Breast epithelium (tissue), 4 donors: ENCODE measurements at places on chromosomes 12 and 14.

- no peak overlapping the region for H3K4me3 ChIP-seq
- H3K4me1 ChIP-seq, result no peaks in the 10 kb centered on the region
- no peaks in the 10 kb centered on the region for H3K36me3 ChIP-seq
- H3K27me3 ChIP-seq, result no peaks in the 10 kb centered on the region
- no peak for DNase-seq
Observed at GRCh38 chr12:127690161-127690560, 576.8 kb upstream of the TMEM132C start.

DNA sequence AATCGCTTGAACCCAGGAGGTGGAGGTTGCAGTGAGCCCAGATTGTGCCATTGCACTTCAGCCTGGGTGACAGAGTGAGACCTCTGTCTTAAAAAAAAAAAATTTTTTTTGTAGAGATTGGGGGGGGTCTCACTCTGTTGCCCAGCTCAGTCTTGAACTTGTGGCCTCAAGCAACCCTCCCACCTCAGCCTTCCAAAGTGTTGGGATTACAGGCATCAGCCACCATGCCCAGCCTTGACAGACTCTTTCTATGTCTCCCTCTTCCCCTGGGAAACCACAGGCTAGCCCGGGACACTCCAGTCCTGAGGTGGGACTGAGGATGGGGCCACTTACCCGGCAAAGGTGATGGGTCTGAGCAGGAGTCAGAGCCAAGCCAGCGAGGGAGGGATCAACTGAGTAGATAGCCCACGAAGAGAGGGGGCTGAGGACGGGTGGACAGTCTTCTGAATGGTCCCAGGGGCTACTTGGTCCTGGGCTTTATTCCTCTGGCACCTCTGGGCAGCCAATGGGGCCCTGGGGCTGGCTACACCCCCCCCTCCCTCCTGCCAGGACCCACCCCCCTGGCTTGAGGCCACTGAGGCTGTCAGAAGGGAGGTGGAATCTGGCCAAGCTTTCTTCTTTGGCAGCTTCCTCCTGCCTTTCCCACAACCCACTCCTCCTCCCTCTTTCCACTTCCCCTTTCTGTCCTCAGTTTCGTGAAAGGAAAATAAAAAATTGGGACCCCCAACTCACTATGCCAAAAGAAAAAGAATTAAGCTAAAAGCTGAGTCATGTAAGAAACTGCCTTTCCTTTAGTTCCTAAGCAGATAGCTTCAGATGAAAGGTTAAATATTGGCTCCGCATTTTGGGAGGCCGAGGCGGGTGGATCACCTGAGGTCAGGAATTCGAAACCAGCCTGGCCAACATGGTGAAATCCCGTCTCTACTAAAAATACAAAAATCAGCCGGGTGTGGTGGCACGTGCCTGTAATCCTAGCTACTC lies at the start of gene SDS:
Gene SDS, minus strand, starts transcription at position 453 of the 981 bp plus-strand sequence. CDS start 4,179 bp downstream, outside the sequence.
- no peaks in the 10 kb centered on the region for H3K27me3 ChIP-seq
- peak within 1 kb of the TSS; percentile 12 for H3K4me3 ChIP-seq
- H3K27ac ChIP-seq, result no peak within 1 kb of the TSS
- H3K36me3 ChIP-seq, result no peaks in the 10 kb centered on the region
- H3K4me1 ChIP-seq, result no peaks in the 10 kb centered on the region

GRCh38 chr12:49667325-49668090 lies 39.7 kb downstream of the FMNL3 start:
- H3K27ac ChIP-seq, result no peak overlapping the region
- no peaks in the 10 kb centered on the region for H3K27me3 ChIP-seq
- H3K36me3 ChIP-seq, result no peaks in the 10 kb centered on the region

- H3K27me3 ChIP-seq, result no peaks in the 10 kb centered on the region
- H3K4me1 ChIP-seq, result no peaks in the 10 kb centered on the region
Observed at GRCh38 chr12:55688716-55689655, 18.7 kb downstream of the ITGA7 start.

- no peaks in the 10 kb centered on the region for H3K27me3 ChIP-seq
- no peaks in the 10 kb centered on the region for H3K4me1 ChIP-seq
- peak overlapping the region; percentile 77 for H3K27ac ChIP-seq
- DNase-seq, result peak; percentile 71
- no peaks in the 10 kb centered on the region for H3K36me3 ChIP-seq
Observed at GRCh38 chr12:30822385-30823155, 67.8 kb upstream of the CAPRIN2 start.
